ENCODE measurements at places on chromosomes 7 and 10.
A peak's percentile ranks its signal among the peaks of the same experiment; 100 is the strongest.

DNA sequence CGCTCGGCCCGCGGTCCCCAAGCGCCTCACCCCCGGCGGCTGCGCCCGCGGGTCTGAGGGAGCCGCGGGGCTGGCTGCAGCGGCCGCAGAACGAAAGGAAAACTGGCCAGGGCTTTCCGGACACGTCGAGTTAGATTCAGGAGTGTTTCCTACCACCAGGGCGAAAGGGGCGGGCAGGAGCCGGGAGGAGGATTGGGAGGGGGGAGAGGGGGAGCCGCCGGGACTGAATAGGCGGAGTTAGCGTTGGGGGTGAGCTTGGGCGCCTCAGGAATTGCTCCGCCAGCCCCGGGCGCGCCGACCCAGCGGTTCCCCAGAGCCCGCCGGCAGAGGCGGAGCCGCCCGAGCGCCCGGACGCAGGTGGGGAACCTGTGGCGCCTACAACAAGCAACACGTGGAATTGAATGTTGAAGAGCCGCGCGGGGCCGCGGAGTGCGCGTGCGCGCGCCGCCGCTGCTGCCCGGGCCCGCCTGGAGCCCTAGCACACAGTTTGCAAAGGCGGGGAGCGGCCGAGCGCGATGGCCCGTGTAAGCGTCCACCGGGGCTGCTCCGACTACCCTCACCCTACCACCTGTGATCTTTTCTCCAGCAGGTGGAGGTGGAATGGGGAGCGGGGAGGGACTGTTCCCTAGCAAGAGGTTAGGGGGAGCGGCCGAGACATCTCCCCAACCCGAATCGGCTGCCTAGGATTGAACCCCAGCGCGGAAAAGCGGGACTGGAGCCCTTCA, at the start of gene CADPS2:
CADPS2 (minus strand) TSS at position 104 of the 725 bp plus-strand sequence. CDS start 123 bp downstream, outside the sequence.
- peaks cover 6% of the 10 kb centered on the region for H3K36me3 ChIP-seq
- peak within 1 kb of the TSS; percentile 88 for H3K4me3 ChIP-seq
- peak within 1 kb of the TSS; percentile 23 for H3K27ac ChIP-seq
- peaks cover 21% of the 10 kb centered on the region for H3K4me1 ChIP-seq
- DNase-seq, result peak; percentile 93

- no peaks in the 10 kb centered on the region for H3K27me3 ChIP-seq
- H3K27ac ChIP-seq, result no peak overlapping the region
- H3K4me1 ChIP-seq, result no peaks in the 10 kb centered on the region
- no peak overlapping the region for H3K4me3 ChIP-seq
- no peak for DNase-seq
- H3K36me3 ChIP-seq, result no peaks in the 10 kb centered on the region
Observed at GRCh38 chr10:85921789-85922188, 444.8 kb downstream of the GRID1 start.

DNA sequence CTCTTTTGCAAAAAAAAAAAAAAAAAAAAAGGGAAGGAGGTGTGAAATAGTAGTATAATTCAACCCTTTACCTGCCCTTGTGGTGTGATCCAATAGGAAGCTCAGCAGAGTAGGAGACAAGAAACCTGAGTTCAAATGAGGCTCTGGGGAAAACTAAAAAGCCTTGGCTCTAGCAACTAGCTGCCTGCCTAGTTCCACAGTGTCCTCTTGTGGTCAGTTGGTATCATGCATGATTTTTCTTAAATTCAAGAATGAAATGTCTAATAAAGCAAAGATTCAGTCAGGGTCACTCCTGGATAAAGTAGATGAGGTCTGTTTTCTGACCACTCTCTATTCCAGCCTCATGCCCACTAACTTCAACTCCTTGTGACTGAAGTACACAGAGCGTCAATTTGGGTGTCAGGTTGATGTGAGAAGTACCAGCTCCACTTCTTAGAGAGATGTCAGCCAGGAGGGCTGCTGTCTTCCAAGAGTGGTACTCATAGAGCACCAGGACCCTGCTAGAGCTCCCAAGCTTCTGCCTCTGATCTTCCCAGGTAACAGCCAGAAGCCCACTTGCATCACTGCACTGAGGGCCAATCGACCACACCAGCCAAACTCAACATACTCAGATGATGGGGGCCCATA, 10.5 kb downstream of the LSM5 start:
- DNase-seq, result peak; percentile 63
- H3K27ac ChIP-seq, result no peak overlapping the region
- no peak overlapping the region for H3K4me3 ChIP-seq
- peaks cover under 1% of the 10 kb centered on the region for H3K36me3 ChIP-seq

- H3K27ac ChIP-seq, result no peak overlapping the region
- DNase-seq, result no peak
- H3K36me3 ChIP-seq, result peaks cover 89% of the 10 kb centered on the region
- H3K4me3 ChIP-seq, result no peak overlapping the region
- no peaks in the 10 kb centered on the region for H3K4me1 ChIP-seq
Observed at GRCh38 chr7:149449897-149450296, 11.0 kb downstream of the ZNF777 start.

DNA sequence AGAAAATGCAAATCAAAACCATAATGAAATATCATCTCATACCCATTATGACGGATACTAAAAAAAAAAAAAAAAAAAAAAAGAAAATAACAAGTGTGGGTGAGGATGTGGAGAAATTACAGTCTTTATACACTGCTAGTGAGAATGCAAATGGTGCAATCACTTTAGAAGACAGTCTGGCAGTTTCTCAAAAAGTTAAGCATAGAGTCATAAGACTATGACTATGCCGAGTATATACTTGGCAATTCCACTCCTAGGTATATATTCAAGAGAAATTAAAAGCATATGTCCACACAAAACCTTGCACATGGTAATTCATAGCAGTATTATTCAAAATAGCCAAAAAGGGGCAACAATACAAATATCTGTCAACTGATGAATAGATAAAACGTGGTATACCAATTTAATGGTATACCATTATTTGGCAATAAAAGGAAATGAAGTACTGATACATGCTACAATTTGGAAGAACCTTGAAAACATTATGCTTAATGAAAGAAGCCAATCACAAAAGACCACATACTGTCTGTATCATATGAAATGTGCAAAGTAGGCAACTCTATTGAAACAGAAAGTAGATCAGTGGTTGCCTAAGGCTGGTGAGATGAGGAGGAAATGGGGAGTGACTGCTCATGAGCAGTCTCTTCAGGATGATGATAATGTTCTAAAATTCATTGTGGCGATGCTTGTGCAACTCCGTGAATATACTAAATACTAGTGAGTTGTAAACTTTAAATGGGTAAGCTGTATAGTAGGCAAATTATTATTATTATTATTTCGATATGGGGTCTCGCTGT, 90.1 kb upstream of the NANOS1 start:
- no peaks in the 10 kb centered on the region for H3K4me1 ChIP-seq
- peak; percentile 9 for DNase-seq
- peaks cover 6% of the 10 kb centered on the region for H3K36me3 ChIP-seq
- no peaks in the 10 kb centered on the region for H3K27me3 ChIP-seq
- no peak overlapping the region for H3K27ac ChIP-seq

GRCh38 chr10:91772869-91773268, 25.4 kb upstream of the TNKS2 start:
- H3K27ac ChIP-seq, result no peak overlapping the region
- H3K27me3 ChIP-seq, result peaks cover 23% of the 10 kb centered on the region
- H3K4me1 ChIP-seq, result no peaks in the 10 kb centered on the region
- no peak overlapping the region for H3K4me3 ChIP-seq

DNA sequence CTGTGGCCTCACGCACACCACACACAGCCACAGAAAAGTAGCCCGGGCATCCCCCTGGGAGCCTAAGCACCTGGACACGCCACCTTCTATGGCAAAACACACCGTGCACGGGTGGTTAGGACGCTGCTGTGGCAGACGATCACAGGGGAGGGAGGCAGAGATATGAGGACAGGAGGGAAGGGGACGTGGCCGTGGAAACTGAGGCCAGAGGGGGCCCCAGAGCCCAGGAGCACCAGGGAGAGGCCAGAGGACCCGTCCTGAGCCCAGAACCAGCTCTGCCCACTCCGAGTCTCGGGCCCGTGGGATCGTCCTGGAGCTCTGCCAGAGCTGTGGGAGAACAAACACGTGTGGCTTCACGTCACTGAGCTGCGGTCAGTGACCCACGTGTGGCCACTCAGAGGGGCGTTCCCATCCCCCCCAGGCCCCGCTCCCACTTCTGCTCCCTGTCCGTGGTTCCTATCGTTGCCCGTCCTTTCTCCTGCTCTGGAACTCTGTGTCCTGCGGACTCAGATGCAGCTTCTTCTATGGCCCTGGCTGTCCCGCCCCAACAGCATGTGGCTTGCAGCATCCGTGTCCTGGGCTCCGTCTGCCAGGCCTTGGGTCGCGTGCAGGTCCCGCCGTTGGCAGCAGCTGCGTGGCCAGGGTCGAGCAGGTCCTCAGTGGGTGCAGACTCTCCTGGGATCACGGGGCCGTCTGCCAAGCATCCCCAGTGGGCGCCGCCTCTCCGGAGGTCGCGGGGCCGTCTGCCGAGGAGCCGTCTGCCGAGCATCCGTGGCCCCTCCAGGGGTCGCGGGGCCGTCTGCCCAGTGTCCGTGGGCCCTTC, 31.0 kb downstream of the GET4 start:
- H3K27me3 ChIP-seq, result peaks cover 19% of the 10 kb centered on the region
- DNase-seq, result no peak
- H3K36me3 ChIP-seq, result no peaks in the 10 kb centered on the region
- H3K27ac ChIP-seq, result no peak overlapping the region
- peaks cover 4% of the 10 kb centered on the region for H3K4me1 ChIP-seq

Measured in MCF 10A (cell line).